ENCODE measurements at places on chromosomes 13 and 19.
A peak's percentile ranks its signal among the peaks of the same experiment; 100 is the strongest.

- DNase-seq, result no peak
Measured at GRCh38 chr13:73731564-73731963, 402.6 kb downstream of the KLF12 start.

- peak; percentile 69 for DNase-seq
Measured at GRCh38 chr19:40605216-40605971, 4.2 kb downstream of the LTBP4 start.

DNA sequence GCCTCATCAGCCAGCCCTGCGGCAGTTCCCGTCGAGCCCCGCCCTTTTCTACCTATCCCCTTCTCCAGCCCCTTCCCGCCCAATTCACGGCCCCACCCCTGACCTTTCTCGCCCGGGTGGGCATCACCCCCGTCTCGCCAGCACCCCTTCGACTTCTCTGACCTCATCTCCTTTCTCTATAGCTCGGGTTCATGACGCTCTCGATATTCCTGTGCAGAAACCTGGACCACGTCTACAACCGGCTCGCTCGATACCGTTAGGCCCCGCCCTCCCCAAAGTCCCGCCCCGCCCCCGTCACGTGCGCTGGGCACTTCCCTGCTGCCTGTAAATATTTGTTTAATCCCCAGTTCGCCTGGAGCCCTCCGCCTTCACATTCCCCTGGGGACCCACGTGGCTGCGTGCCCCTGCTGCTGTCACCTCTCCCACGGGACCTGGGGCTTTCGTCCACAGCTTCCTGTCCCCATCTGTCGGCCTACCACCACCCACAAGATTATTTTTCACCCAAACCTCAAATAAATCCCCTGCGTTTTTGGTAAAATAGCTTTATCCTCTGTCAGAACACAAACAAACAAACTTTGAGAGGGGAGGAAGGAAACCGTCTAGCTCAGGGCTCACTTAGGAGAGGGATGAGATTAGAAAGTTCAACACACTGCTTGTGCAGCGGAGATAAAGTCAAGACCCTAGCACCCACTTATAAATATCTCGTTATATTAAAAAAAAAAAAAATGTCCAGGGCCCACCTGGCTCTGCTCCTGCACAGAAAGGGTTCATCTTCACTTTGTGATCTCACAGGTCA is 5.1 kb downstream of the CD37 start:
- DNase-seq, result no peak

- DNase-seq, result no peak
Measured at GRCh38 chr13:67803118-67803517, 573.0 kb upstream of the PCDH9 start.

- no peak for DNase-seq
Measured at GRCh38 chr19:34918190-34918589, 8.5 kb upstream of the ZNF30 start.

- no peak for DNase-seq
Measured at GRCh38 chr13:97422118-97423054, 11.6 kb upstream of the RAP2A start.

DNA sequence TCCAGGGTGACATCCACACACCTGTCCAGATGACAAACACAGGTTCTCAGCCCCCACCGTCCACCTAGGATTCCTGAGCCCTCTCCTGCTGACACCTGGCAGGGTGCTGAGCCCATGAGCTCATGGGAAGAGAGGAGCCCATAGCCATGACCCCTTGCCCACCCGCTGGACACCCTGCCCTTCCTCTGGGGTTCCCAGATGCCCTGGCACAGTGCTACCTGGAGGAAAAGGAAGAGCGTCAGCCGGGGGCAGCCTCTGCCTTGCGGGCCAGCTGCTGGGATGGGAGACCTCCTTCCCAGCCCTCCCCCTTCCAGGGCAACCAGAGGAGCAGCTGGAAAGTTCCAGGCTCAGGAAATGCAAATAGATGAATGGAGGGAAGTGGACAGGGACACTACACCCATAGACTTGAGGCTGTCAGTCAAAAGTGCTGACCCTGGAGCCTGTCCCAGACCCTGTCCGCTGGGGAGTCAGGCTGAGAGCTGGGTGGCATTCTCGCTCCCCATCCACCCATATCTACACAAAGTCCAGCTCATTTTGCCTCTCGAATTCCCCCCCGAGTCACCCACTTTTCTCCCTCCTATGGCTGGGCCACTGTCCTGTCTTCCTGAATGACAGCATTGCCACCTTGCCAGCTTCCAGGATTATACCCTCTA is 12.3 kb upstream of the ARHGEF18 start:
- no peak for DNase-seq

DNA sequence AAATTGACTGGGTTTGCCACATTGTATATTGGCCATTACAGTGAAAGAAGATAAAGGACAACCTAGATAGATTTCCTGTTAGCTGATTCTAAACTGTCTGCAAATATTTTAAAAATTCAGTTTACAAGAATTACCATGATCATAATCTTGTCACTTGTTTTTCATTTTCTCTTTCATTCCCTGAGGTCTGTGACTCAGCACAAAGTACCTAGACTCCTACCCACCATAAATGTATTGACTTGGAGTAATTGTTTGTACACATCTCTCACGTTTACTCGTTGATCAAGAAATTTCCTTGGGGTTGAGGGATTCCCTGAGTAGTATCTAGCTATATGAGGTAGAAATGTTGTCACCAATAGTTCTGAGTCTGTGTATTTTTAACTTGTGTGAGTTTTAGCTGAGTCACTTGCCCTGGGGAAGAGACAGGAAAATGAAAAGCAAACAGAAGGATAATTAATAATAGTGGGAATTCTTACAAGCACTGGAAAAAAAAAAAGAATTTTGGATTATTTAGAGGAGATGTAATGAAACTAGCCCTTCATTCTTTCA is 299.2 kb upstream of the DACH1 start:
- no peak for DNase-seq

DNA sequence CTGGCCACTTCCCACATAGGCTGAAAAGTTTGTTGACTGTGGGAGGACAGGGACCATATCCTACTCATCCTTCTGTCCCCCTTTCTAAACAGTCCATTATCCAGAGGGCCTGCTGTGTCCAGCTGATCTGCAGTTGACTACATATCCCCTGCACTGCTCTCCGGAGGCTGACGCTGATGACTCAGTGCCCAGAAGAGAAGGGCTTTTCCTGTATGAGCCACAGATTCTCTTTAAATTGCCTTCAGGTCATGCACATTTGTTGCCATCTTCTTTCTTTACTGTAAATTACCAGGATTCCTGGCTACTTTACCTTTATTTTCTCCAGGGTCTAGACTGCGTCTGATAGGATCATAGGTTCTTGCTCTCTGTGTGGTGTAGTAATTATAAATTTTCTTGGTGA is 125.2 kb downstream of the LACC1 start:
- no peak for DNase-seq

DNA sequence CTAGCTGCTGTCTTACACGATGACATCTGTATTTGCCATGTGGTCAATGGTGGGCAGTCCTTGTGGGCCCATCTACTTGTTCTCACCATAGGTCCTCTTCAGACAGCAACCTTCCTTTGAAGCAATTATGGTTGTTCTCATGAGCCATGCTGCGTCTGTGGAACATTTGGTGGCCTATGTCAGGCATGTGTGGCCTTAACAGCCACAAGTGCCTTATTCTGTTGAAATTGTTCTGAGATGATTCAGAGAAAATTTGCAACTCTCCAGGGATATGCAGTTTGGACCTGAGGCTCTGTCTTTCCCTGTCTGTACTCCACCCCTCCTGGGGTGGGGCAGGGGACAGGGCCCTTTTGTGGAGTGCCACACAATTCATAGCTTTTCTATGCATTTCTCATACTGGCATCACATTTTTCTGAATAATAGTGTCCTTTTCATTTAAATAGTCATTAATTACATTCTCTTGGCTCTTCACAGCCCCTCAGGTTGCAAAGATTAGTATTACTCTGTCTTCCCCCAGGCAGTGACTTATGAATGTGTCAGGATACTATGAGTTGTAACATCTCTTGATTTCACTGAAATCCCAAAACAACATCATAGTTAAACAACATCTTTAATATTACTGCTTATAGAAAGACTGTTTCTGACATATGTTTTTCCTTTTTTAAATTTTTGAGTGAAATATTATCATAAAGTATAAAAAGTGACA is 102.1 kb downstream of the ITGBL1 start:
- DNase-seq, result no peak

GRCh38 chr13:28424541-28424940 is 70.4 kb downstream of the FLT1 start:
- no peak for DNase-seq

GRCh38 chr19:1749373-1750342 is 3.6 kb upstream of the ONECUT3 start:
- DNase-seq, result no peak

GRCh38 chr19:29884466-29884865 is 57.6 kb upstream of the URI1 start:
- DNase-seq, result no peak

DNA sequence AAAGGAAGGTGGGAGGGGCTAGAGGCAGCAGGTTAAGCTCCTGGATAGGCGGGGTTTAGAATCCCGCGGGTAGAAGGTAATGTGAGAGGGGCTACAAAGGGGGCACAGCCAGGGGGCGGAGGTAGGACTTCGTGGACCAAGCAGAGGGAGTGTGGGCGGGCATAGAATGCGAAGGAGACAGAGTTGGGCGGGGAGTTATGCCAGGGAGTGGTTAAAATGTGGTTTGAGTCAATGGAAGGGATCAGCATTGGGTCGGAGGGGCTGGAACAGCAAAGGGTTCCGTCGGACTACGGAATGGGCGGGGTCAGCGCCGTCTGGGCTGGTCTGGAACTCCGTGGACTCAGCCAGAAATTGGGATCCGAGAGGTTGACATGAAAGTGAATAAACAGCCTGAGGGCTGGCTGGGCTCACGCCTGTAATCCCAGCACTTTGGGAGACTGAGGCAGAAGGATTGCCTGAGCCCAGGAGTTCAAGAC is 3.0 kb downstream of the LTBP4 start:
- DNase-seq, result no peak

GRCh38 chr13:79466872-79467271 is 14.1 kb upstream of the NDFIP2 start:
- DNase-seq, result no peak

DNA sequence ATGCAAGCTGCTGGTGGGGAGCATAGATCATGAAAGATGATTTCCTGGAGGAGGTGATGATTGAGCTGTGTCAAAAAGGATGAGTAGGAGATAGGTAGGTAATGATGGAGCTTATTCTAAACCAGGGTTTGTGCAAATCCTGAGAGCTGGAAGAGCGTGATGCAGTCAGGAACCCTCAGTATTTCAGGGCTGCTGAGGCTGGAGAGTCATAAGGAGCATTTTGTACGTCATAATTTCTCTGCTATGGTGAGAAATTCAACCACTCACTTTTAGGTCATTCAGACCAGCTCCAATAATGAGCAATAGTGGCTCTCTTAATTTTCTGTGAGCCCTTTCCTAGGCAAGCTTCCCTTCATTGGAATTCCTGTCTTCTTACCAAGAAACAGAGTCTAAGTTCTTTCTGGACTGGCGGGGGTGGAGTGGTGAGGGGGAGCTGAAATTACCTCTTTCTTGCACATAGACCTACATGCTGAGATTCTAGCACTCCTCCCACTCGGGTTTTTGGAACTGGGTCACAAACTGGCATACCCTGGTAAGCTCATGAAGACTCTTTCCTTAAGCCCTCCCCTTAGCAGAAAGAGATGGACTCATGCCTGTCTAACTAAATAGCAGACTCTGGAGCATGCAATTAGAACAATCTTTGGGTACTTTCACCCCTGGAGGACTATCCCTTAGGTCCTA is 62.2 kb upstream of the MYCBP2 start:
- DNase-seq, result no peak
